Epithelial cell of esophagus (primary cell): ENCODE measurements at places on chromosomes 4 and X.

DNA sequence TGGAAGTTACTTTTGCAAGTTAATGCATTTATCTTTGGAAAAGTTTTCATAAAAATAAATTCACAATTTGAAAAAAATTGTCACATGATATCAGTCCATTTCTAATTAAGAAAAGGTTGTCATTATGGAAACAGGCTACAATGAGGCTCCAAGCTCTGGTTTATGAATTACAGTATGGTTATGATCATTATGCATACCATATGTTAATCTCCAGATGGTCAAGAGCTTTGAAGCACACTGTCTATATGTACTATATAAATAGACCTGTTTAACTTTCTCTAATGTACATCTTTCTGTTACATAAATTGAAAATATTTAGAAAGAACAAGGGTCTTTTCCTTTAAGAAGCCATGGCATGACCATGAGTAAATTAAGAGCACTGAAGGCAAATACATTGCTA lies 2338.8 kb downstream of the PCDH7 start:
- no peak for DNase-seq

DNA sequence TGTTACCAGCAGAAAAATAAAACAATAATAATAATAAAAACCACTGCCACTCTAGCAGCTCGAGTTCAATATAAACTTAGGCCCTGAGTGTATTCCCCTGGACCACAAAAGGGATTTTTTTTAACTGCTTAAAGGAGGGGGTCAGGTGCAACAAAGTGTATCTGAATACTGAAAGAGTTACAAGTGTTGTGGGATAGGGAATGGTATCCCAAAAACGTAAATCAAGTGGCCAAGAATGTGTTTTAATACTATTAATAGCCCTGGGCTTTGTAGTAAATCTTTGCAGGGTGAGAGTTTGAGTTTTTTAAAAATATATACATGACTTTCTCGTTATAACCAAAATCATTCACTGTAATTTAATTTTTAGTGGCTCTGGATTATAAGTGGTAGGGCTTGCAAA lies 860.1 kb upstream of the INTU start:
- no peak for DNase-seq

DNA sequence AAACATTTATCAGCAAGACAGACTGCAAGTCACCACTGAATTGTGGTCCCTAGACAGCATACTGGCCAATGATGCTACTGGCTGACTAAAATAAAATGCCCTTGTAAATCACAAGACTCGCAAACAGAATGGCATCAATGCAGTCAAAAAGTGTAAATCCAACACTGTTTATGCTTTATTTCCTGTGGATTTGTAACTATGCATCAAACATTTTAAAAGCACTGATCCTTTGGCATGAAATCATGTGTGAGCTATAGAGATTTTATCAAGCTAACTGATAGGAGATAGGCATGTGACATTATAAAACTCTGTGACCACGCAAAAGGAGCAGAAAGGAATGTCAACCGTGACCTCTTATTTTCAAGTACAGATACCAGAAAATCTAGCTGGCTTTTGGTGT lies 20.8 kb downstream of the MBNL3 start:
- DNase-seq, result no peak

- no peak for DNase-seq
Measured at GRCh38 chr4:123556526-123556925, 159.9 kb downstream of the SPRY1 start.

DNA sequence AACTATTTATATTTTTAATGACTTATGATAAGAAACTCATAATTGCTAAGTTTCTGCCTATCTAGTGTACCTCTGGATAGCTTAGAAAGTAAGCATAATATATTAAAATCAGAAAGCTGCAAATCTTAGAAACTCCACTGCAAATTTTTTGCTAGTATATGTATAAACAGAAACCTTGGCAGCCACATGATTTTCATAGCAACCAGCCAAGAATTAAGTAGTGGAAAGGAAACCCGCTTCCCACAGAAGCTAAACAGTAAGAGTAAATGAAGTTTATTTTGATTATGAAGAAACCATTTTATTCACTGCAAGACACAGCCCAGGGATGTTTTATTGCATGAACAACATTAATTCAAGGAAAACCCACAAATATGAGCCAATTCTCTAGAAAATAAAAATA lies 872.5 kb upstream of the ADGRL3 start:
- no peak for DNase-seq

- peak; percentile 68 for DNase-seq
Measured at GRCh38 chr4:73998040-73999011, at the start of gene CXCL5. CXCL5 (minus strand) TSS chr4:73998677; CDS start chr4:73998581, 96 bp downstream.

DNA sequence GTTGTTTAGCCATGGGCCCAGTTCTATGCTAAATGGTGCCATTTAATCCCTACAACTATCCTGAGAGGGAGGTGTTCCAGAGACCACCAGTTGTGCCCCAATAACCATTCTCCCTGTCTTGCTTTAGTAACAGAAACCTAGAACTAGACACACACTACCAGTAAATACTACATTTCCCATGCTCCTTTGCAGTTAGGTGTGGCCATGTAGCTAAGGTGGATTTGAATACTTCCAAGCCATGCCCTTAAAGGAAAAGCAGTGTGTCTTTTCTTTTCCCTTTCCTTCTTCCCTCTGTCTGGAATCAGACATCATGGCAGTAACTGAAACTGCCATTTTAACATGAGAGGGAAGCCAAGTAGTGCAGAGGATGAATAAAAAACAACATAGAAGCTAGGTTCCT lies 90.9 kb upstream of the TMEM33 start:
- no peak for DNase-seq

- DNase-seq, result no peak
Measured at GRCh38 chr4:157889788-157890187, 283.0 kb downstream of the GASK1B start.

- no peak for DNase-seq
Measured at GRCh38 chr4:115272185-115272584, 158.8 kb upstream of the NDST4 start.

GRCh38 chr4:26402458-26402857 lies 81.6 kb downstream of the RBPJ start:
- no peak for DNase-seq

DNA sequence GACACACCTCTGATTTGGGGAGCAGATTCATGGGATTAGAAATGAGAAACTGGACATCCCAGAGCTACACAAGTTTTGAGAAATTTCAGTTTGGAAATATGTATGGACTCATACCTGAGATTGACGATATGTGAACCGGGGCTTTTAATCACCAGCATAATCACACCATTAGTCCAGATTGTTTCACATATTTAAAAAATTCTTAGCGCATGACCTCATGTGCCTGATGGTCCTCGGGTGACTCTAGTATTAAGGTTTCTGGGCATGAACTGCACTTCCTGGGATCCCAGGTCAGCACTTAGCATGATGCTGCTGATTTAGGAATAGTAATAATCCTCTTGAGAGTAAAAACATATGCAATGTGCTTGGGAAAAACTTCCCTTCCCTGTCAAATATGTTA lies 91.9 kb upstream of the BCOR start:
- DNase-seq, result no peak

GRCh38 chrX:56804867-56805266 lies 75.8 kb downstream of the NBDY start:
- peak; percentile 70 for DNase-seq

DNA sequence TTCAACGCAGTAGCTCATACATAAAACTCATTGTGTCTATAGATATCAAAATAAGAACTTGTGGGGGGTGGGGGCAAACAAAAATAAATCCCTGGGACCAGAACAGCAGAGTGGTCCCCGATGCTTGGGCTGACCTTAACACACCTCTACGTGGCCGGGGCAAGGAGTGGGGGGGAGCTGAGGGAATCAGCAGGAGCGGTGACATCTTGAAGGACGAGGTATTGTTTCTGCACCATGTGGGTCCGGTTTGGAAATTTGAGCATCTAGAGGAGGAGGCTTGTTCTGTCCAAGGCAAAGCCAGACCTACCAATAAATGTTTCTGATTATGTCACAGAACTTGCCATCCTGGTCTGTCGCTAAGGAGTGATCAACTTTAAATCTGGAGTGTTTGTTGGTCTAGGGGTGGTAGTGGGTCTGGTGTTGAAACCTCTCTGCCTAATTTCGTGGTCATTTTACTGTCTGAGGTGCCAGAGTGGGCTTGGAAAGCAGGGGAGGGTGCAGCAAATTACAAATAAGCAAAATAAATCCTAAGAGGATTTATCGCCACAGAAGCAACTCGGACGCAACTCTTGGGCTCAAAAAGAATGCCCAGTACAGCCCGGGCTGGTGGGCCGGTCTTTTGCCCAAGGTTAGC lies 774 bp upstream of the RAPGEF2 start:
- no peak for DNase-seq

GRCh38 chr4:152304220-152304619 lies 231.7 kb downstream of the FBXW7 start:
- DNase-seq, result peak; percentile 75

- DNase-seq, result peak; percentile 61
Measured at GRCh38 chrX:34467437-34467836, 189.6 kb downstream of the TMEM47 start.

GRCh38 chr4:8128100-8128856 lies 30.3 kb downstream of the ABLIM2 start:
- DNase-seq, result no peak

DNA sequence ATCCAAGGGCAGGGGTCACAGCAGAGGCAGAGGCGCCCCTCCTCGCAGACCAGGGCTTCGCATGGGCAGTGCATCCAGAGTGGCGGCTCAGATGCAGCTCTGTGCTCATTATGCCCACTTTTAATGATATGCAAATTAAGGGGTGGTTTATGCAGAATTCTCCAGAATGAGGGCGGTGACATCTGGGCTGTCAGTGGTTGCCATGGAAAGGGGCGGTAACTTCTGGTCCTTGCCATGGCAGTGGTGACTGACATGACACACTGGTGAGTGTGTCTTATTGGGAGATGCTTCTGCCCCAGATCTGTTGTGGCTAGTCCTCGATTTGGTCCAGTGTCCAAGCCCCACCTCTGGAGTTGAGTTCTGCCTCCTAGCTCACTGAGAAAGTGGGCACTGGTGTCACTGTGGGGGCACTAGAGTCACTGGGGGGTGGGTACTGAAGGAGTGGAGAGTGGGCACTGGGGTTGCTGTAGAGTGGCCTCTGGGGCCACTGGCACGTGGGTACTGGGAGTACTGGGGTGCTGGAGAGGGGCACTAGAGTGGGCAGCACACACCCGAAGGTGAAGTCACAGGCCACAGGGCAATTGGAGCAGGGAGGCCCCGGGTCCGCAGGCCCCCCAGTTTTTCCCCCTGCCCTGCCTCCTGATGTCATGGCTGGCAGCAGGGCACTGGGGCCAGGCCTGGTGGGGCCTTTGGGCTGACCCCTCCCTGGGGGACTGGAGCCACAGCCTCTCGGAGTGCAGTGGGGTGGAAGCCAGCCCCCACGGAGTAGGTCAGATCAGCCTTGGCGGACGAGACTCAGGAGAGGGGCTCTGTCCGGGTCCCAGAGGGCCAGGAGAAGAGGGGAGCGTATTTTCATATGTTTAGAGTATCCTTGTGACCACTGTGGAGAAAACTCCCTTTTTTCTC lies 98.6 kb upstream of the NKX1-1 start:
- DNase-seq, result no peak

DNA sequence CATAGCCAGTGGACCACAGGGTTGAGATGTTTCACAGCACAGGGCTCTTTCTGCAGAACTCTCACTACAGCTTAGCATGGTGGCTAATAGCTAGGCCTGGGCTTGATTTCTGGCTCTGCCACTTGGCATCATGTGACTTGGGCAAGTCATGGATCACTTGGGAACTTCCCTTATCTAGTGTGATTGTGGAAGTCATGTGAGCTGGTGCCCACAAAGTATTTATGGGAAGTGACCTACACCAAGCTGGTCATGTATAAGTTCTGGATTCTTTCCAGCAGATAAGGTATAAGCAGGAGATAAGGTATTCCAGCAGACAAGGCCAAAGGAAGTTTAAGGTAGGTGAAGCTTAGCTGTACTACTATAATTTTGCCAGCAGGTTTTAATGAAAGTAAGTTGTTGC lies 61.0 kb downstream of the REELD1 start:
- no peak for DNase-seq

DNA sequence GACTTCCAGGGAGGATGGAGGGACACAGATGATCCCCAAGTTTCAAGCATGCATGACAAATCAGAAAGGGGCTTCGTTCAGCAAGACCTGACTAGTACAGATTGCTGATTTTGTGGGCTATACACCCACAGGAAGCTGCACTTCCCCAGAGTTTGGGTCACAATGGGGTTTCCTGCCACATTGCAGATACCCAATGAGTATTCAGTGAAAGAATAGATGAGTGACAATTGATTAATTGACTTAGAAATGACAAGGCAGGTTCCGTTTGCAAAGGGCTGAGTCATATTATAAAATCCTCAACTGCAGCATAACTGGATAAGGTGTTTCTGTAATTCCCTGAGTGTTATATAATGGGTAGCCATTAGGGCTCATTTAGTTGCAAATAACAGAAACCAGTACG lies 146.6 kb upstream of the TBL1X start:
- no peak for DNase-seq

- no peak for DNase-seq
Measured at GRCh38 chrX:16319929-16320328, 152.6 kb downstream of the MAGEB17 start.

DNA sequence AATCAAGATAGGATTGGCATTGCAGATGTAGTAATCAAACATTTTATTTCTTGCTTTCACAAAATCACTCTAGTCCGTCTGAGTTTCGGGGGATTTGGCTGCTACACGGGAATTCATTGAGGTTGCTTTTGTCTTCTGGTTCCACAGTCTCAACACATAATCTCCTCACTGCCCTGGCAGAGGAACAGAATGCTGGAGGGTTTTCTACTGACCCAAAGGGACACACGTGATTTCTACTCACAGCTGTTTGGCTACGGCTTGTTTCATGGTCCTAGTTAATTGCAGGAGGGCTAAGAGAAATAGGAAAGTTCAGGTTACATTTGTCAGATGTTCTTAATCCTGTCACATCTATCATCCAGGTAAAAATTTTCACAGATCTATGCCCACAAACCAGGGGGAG lies 1811.6 kb downstream of the ARAP2 start:
- no peak for DNase-seq

GRCh38 chrX:105150557-105150956 lies 69.9 kb downstream of the TEX13A start:
- peak; percentile 15 for DNase-seq

DNA sequence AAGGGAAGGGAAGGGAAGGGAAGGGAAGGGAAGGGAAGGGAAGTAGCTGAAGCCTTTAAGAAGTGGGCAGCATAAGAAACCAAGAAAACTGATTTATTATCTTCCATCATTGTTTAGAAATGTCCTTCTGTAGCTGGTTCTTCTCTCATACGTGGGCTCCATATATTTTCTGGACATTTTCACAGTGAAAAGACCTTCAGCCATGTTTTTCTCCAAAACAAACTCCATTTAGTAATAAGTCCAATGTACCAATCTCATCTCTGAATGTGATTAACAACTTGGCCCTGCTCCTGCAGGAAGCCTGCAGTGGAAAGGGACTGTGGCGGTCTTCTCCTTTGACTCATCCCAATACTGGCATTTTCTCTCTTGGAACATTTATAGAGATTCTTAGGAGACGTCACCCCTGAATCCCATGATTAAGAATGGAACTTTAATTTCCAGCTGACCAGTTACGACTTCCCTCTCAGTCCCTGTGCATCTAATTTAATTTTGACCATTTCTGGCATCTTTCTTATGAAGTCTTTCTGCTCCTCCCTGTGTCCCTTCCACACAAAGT lies 96.6 kb upstream of the GUCY1A1 start:
- no peak for DNase-seq

GRCh38 chrX:108091878-108092291 lies 307 bp downstream of the ATG4A start:
- peak; percentile 27 for DNase-seq
